ENCODE measurements at places on chromosomes 7 and 10.

DNA sequence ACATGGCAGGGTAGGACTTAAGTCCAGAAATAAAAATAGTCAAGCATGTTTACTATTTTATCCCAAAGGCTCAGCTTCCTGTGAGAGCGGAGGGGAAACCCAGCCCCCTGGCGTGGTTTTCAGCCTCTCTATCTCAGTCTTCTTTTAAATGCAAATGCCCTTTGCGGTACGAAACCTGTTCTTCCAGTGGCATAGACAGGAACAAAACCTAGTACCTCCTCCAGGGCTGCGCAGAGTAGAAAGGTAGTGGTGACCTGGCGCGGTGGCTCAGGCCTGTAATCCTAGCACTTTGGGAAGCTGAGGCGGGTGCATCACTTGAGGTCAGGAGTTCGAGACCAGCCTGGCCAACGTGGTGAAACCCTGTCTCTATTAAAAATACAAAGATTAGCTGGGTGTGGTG is 181.3 kb upstream of the FOXK1 start:
- DNase-seq: no peak

GRCh38 chr10:63605197-63605967 is 84.2 kb downstream of the REEP3 start:
- DNase-seq: no peak

DNA sequence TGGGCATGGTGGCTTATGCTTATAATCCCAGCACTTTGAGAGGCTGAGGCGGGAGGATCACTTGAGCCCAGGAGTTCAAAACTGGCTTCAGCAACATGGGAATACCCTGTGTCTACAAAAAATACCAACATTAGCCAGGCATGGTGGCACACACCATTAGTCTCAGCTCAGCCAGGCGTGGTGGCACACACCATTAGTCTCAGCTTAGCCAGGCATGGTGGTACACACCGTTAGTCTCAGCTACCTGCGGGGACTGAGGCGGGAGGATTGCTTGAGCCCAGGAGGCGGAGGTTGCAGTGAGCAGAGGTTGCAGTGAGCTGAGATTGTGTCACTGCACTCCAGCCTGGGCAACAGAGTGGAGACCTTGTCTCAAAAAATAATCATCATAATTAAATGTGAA is 9.0 kb downstream of the LRRC27 start:
- no peak for DNase-seq

DNA sequence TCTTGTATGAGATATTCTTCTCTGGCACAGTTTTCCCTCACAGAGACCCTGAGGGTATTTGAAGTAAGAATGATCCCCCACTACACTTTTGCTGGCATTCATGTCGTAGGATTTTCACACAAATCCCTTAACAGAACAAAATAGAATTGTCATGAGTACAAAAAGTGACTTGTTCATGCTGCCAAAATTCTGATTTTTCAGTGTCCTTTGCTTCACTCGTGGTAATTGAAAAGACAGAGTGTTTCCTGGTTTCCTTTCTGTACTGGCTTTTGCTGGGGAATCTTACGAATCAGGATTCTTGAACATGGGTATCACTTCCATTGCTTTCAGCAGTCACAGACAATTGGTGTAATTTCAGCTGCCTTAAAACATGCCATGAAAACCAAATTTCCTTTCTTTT is 756.3 kb downstream of the REEP3 start:
- DNase-seq: no peak

DNA sequence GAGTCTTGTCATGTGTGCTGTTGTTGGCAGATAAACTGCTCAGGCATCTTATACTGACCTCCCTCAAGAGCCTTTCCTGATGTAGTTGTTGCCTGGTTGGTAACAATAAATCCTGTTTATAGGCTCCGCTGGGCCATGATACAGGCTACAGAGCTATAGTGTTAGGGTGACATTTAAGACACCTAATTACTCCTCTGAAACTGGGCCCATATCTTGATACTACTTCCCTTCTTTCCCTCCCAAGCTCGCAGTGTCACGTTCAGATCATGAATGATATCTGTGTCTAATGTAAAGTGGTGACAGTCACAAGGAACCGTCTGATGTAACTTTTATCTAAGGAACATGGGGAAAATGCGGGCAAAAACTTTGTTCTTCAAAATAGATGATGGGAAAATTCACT is 35.4 kb downstream of the CROT start:
- no peak for DNase-seq

Measured in activated naive CD4-positive, alpha-beta T cell (primary cell).